ENCODE measurements at places on chromosomes 16 and 17.

DNA sequence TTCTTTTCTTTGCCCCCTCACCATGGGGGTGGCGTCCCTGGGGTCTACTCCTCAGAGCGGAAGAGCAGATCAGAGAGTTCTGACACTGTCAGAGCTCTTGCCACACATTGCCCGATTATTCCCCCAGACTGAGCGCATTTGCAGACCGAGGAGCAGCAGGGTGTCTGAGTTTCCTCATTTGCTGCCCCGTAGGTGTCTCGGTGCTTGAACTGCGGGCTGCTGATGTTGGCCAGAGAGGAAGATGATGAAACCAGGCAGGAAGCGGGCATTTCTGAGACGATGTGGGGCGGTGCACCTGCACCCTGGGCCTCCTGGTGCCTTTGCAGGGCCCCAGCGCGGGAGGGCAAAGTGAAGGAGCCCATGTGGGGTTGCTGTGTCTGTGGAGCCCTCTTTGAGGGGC is 55.2 kb downstream of the ARSG start:
- DNase-seq: peak; percentile 43

- DNase-seq: no peak
These were observed 36.4 kb downstream of the HEATR3 start for GRCh38 chr16:50102051-50102746.

DNA sequence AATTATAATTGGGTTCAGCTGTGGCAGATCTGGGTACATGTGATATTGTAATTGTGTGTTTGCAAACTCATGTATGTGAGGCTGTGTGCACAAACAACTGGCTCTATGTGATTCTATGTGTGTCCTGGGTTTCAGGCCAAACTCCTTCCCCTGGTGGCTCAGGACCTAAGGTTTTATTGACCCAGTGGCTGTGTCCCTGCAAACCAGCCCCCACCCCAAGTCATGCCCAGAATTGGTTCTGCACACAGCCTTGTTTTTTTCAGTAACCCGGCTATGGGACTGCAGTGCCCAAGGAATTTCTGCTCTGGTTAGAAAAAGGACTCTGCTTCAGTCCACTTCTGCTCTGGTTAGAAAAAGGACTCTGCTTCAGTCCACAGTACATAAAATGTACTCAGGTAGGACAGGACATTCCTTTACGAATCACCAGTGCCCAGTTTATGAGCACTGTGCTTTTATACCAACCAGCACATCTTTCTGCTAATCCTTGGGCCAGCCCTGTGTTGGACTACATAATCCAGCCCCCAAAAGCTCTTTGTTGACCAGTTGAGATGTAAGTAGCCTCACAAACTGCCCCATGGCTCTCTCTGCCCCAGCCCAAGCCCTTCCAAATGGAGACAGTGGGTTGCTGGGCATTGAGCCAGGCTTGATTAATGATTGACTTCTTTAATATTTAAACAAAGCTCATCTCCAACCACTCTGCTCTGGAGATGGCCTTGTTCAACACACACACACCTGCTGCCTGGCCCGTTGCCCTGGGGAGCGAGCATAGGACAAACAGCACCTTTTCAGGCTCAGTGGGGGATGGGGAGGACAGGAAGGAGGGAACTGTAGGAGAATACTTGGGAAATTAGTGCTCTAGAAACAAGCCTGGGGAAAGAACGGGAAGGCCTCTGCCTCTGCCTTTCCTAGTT is 2.9 kb upstream of the KCNH6 start:
- DNase-seq: no peak

DNA sequence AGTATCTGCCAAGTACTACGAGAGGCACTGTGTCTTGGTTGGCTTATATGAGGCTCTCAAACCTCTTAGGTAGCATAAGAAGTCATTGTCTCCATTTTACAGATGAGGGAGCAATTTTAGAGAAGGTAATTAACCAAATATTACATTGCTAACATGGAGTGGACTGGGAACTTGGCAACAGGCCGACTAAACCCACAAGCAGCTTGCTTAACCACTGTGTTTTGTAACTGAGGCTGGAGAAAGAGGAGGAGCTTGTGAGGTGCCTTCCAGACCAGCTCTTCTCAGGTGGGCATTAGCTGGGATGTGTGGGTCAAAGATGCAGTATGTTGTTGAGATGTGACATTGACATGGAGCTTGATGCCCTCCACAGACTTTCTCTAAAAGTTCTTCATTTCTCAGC is 835.6 kb upstream of the RBFOX1 start:
- no peak for DNase-seq

DNA sequence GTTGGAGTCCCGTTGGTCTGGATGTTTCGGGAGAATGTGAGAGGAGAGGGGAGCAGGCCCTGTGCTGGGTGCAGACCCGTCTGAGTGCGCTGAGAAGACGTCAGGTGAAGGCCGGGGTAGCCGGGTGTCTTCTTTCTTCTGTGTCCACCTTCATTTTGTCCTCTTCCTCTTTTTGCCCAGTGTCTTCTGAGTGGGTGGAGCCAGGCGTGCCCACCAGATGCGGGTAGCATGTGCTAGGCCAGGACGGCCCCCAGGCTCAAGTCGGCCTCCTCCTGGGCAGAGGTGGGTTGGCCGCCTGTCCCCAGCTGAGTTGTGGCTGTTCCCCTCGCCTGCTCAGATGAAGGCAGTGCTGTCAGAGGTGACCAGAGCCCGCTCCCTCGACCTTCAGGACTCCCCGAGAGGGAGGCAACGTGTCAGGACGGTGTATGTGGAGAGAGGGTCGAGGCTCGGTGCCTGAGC is 3.5 kb downstream of the METRNL start:
- no peak for DNase-seq

DNA sequence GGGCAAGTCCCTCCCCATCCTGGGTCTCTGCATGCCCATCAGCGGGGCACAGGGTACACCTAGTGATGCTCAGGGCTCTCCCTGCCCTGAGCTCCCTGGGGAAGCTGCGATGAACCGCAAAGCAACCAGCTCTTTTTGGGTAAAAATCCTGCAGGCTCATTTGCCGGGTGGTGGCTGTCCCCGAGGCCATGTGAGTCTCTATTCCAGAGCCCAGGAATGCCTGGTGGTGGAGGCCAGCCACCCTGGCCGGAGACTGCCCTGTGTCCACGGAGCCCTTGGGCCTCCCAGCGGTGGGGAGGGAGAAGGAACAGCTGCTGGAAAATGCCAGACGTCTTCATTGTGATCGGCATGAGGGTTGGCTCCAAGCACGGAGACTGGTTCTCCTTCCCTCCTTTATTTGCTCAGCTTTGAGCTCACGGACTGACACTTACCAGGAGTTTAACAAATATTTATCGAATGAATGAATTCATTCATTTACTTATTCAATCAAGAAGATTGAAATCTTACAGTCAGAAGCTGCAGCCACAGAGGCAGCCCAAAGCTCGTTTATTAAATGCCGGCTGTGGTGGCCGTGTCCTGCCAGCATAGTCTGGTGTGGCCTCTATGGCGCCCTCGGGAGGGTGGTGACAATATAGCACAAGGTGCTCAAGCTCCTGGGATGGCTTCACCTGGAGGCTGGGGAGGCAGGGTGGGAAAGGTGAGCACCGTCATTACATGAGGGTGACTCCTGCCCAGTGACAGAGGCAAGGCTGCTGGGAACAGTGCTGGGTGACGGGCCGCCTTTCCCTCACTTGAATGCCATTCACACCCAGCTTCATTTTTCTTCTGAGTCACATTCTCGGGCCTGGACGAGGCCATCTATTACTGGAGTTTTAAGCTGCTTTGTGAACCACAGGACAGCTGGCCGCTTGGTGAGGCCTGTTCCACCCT is 31.1 kb upstream of the JPH3 start:
- DNase-seq: no peak

GRCh38 chr17:74455025-74455545 is 11.3 kb upstream of the CD300A start:
- no peak for DNase-seq

- no peak for DNase-seq
These were observed 3.3 kb downstream of the POLR3E start for GRCh38 chr16:22300427-22301071.

DNA sequence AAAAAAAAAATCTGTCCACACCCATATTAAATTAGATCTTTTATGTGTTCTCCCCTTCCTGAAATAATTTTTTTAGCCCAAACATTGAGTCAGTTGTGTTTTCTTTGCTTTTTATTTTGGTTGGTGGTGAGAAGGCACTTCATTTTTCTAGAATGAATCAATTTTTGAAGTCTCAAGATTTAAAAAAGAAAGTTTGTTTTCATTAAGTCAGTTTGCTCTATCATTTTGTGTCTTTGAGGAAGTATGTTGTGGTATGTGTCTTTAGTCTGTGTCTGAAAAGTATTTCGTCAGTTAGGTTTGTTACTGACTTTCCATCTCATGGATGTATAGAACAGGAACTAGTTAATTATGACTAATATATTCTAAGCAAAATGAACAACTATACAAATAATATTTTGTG is 3.8 kb downstream of the IGF2BP1 start:
- no peak for DNase-seq

GRCh38 chr17:71802663-71803062 is 318.2 kb upstream of the SOX9 start:
- DNase-seq: no peak

DNA sequence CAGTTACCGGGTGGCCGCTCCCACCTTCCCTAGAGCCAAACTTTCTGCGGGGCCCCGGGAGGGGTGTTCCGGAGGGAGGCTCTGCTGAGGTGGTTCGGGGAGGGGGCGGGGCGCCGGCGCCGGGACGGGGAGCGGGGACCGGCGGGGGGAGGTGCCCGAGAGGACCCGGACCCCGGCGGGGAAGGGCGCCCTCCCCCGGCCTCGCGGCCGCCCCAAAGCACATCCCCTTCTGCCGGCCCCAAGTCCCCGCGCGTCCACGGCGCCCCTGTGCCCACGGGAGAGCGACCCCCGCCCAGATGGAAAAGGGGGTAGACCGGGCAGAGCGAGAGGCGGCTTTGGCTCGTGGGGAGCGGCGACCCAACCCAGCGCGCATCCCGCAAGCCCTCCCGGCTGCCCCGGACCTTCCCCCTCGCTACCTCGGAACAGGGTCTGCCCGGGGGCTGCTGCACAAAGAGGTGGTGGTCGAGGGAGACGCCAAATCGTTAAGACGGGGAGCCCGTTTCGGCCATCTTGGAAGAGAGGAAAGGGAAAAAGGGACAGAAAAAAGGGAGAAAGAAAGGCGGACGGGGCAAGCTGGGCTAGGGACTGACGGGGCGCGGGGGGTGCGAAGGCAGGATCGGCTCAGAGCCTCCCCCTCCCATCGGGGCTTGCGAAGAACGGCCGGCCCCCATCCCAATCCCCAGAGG is 530 bp downstream of the PCGF2 start:
- DNase-seq: no peak

DNA sequence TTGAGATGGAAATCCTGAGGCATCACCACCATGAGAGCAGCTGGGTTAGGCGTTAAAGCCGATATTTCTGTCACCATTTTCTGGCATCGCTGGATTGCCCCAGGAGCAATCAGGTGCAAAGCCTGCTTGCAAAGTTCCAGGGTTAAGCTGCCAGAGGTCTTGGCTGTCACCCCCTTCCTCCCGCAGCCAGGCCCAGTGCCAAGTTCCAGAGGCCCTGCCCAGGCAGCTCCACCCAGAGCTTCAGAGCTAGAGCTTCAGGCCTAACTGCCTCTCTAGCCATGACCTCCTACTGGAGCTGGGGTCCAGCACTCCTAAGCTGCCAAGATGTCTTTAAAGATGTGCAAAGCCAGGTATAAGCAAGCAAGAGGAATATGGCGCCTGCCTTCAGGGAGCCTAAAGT is 8.8 kb upstream of the TMEM238L start:
- DNase-seq: no peak

DNA sequence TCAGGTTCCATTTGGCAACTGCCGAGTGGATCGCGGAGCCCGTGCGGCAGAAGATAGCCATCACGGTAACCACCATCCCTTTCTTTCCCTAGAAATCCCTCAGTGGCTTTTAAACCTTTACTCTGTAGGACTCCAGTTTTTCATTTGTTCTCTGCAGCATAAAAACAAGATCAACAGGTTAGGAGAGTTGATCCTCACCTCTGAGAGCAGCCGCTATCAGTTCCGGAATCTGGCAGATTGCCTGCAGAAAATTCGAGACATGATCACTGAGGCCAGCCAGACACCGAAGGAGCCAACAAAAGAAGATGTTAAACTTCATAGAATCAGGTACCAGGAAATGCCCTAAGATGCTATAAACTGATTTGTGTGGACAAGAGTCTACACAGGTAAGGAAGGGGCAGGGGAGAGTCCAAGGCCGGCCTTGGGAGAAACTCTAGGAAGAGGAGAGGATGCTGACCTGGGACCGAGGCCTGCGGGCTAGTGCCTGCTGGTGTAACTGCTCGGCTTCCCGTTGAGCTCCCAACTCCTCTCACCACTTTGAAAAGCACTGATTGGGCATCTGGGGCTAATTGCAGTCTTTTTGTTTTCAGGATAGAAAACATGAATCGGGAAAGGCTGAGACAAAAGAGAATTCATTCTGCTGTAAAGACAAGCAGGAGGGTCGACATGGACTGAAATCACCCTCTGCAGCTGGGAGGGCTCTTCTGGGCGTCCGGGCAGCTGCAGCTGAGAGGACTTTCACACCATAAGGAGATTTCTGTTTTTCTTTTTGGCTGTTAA is 8.1 kb downstream of the MRPL58 start:
- no peak for DNase-seq

GRCh38 chr17:70271200-70271599 is 101.9 kb downstream of the KCNJ2 start:
- no peak for DNase-seq

- peak; percentile 33 for DNase-seq
These were observed 597 bp downstream of the LIG3 start for GRCh38 chr17:34980681-34981537.

DNA sequence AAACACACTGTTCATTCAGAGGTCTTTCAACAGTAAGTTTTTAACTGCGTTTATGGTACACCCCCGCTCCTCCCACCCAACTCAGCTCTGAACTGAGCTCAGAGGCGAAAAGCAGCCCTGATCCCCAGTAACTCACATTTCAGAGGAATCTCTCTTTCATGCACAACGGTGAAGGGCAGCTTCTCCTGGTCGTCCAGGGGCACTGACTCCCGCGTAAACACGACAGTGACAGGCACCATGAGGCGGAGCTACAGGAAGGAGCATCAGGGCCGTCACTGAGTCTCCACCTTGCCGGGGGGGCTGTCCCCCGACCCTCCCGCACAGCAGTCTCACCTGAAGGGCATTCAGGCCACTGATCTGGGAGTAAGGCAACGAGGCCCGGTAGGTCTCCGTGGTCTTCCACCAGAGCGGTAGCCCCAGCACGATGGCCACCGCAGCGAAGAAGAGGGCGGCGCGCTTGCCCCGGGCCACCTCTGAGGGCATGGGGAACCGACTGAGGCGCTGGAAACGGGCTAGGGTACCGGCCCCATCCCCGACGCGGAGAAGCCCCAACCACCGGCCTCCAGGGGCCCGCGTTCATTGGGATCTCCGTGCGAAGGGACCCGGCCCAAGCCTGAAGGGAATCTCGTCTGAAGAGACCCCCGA is 486 bp downstream of the PIGS start:
- no peak for DNase-seq

Data from stimulated activated CD4-positive, alpha-beta T cell treated with anti-CD3 and anti-CD28 coated beads, TNF-alpha, amount 100 ng/mL, for 1 hour (primary cell).